ENCODE measurements at places on chromosomes 11 and 22.

GRCh38 chr11:132718711-132719671 lies 813.3 kb downstream of the OPCML start:
- DNase-seq, result no peak

GRCh38 chr22:29784451-29785361 lies 17.5 kb downstream of the UQCR10 start:
- no peak for DNase-seq

DNA sequence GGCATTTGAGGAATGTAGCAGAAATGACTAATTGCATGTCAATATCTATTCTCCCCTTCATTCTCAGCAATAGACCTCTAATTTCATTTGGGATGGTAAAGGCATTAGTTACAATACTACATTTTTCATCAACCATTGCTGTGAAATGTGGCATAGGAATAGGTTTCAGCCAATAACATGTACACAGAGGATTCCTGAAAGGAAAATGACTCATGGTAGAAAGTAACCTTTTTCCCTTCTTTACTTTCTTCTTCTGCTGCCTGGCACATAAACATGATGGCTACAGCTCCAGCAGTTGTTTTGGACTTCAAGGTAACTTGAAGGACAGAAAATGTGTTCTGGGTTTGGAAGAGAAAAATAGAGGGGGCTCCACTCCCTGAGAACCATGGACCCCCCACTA lies 231.8 kb upstream of the CTSC start:
- DNase-seq, result no peak

- DNase-seq, result no peak
These were observed 50.3 kb downstream of the CD6 start for GRCh38 chr11:61021661-61022212.

- DNase-seq, result no peak
These were observed at the start of gene PTPRJ for GRCh38 chr11:47980088-47980906. PTPRJ (plus strand) TSS chr11:47980559; CDS start chr11:47980913, 354 bp downstream.

DNA sequence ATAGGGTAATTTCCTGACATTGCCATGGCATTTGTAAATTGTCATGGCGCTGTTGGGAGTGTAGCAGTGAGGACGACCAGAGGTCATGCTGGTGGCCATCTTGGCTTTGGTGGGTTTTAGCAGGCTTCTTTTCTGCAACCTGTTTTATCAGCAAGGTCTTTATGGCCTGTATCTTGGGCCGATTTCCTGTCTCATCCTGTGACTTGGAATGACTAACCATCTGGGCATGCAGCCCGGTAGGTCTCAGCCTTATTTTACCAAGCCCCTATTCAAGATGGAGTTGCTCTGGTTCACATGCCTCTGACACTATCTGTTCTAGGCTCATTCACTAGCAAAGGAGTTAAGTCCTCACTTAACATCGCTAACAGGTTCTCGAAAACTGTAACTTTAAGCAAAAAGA lies 1374.2 kb downstream of the FAM181B start:
- no peak for DNase-seq

DNA sequence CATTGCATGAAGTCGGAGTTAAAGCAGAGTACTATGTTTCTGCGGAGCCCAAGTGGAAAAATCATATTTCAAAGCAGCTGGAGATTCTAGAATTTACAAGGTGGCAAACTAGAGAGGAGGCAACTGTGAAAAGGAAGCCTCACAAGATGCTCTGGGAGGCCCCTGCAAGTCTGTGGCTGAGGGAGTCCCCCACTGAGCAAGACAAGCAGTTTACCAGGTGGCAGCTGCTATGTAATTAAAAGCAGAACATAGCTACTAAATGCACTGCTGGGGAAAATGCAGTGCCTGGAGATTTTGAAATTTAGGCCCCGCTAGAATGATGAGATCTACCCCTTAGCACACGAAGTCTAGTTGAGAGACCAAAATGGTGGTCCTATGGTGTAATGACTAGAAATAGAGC lies 728.0 kb downstream of the OPCML start:
- no peak for DNase-seq

DNA sequence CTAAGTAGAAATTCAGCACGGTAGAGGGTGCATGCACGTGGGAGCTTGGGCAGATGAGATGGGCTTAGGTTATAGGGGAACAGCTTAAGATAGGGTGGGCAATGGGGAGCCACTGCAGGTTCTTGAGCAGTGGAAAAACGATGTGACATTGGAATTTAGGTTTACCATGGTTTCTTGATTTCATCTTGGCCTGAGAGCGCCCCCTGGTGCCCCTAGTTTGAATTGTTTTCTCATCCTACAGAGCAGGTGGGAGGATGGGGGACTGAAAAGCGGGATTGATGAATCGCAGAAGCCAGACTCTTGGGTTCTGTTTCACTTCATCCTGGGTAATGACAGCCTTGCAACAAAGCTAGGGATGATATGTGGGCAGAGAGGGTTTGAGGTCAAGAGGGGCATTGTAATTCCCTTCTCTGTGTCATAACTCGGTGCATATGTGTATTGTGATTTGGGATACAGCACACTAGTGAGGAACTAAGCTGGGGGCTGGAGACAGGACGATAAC lies 6.7 kb upstream of the MCAM start:
- DNase-seq, result no peak

- DNase-seq, result no peak
These were observed 4.7 kb upstream of the SUSD2 start for GRCh38 chr22:24176630-24177029.

DNA sequence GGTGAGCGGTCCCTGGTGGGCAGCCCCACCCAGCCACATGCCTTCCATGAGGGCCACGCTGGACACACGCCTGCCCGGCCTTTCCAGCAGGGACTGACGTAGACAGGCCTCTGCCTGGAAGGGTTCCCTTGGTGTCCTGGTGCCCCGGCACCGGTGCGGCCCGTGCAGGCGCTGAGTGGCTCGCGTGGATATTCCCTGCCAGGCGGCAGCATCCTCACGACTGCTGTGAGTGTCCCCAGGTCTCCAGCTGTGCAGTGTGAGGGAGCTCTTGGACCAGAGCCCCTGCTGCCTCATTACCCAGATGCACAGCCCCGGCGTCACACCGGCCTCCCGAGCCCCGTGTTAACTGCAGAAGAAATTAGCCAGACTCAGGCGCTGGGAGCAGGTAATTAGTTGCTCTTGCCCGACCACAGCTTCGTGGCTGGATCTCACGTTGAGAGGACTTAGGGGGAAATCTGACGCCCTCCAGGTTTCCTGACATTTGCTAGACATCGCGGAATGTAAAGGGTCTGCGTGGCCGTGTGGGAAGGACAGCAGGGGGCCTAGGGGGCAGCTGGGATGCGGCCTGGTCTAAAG lies 1196.3 kb downstream of the BRD1 start:
- no peak for DNase-seq

GRCh38 chr11:77189588-77190210 lies 61.7 kb downstream of the MYO7A start:
- DNase-seq, result no peak

GRCh38 chr22:24305260-24305692 lies 34.6 kb downstream of the SPECC1L start:
- DNase-seq, result no peak

DNA sequence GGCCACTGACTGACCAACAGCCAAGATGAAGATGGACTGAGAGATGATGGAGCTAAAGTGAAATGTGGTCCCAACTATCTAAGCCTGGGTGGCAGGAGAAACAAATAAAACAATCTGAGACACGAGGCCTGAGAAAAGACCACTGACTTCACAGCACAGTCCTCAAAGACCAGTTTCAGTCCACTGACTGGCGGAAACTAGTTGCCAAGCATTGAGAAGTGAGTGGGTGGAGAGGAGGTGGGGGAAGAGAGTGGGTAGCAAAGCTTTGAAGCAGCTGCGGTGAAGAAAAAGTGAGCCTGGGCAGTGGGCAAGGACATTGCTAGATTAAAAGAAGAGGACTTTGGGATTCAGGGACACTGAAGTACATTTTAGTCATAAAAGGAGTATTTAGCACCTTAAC lies 1.9 kb downstream of the MS4A1 start:
- DNase-seq, result no peak

DNA sequence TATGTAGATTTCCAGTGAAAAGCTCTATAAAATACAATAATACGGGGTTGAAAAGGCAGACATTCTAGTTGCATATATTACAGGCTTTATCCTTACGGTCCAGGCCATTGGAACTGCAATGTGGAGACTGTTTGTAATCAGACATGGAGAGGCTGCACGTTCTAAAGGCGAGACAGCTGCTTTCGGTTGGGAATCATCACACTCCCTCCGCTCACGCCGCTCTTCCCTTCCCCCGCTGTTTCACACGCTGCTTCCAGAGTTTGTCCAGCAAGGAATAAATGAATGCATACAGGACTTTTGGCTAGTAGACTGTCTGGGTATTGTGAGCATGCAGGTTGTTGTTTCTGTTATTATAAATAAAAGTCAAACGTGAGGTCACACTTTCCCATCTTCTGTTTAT lies 13.5 kb upstream of the EFCAB6 start:
- no peak for DNase-seq

GRCh38 chr22:26109686-26110315 lies 59.5 kb upstream of the SEZ6L start:
- no peak for DNase-seq

DNA sequence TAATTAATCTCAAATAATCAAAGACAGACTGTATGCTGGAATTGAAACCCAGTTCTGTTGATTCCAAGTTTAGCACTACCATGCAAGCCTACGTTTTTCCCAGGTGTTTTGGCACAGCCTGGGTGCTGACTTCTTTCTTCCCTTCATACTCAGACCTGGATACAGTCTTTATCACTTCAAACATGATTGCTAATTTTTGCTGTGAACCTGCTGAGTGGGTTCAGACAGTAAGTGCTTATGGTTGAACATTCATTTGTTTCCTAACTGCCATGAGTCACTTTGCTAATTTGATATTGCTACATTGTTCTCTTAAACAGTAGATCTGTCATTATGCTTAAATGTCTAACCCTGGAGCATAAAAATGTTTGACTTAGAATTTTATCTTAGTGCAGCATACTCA lies 12.2 kb downstream of the PAAF1 start:
- DNase-seq, result no peak

- no peak for DNase-seq
These were observed 75.4 kb downstream of the AASDHPPT start for GRCh38 chr11:106152824-106153223.

DNA sequence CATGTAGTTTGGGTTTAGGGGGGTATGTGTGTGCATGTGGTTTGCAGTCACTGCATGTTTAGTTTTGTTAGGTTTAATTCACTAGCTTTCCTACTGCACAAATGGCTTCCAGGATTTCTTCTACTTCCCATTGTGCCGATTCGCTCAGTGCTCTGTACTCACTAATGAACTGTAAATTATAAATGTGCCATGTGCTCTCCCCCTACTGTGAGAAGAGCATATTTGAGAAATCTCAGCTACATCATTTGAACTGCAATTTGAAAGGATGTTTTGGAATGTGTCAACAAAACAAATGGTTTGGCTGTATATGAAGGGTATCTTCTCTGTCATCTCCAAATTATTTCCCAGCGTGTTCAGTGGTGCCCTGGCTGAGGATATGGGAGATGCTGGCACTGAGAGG lies 28.1 kb downstream of the CYB5R2 start:
- DNase-seq, result no peak

GRCh38 chr22:44084044-44084772 lies 60.1 kb downstream of the PARVB start:
- DNase-seq, result no peak

GRCh38 chr11:67470337-67471002 lies 1.4 kb upstream of the TMEM134 start:
- DNase-seq, result no peak

DNA sequence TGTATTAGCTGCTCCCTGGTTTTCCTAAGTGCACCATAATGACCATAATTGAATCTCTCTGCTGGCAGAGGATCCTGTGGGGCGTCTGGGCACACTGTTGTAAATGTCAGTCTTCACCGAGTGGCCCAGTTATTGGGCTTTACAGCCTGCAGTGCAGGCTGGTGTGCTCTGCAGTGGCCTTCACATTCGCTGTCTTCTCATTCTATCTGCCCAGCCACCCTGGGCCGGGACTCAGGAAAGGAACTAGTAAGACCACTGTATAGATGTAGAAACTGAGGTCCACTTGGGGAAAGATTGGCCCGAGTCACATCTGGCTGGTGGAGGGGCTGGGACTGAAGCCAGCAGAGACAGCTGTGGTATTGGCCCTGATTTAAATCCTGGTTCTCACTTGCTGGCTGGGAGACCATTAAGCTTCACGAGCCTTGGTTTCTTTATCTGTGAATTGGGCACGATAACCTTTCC lies 49.3 kb downstream of the TSPAN18 start:
- DNase-seq, result no peak

GRCh38 chr11:45489281-45489905 lies 176.0 kb downstream of the CHST1 start:
- no peak for DNase-seq

DNA sequence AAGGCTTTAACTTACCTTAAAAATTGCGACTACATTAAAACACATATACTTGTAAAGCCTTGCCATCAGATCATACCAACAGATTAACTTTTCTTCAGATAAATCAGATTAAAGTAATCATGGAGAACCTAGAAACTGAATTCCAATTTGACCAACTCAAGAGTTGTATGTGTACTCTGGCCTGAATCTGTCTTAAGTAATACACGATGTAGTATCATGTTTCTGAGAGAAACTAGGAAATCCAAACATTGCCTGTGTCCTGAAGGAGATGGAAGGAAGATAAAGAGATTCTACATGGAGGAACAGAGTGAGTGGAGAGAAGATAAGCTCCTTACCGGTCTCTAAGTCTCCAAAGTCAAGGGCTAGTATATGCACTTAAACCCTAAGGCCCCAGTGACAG lies 162.1 kb downstream of the CADM1 start:
- no peak for DNase-seq

GRCh38 chr22:25716637-25717036 lies 25.4 kb upstream of the MYO18B start:
- no peak for DNase-seq

- DNase-seq, result no peak
These were observed 21.6 kb upstream of the KCNQ1OT1 start for GRCh38 chr11:2721210-2721916.

- DNase-seq, result no peak
These were observed 147.4 kb upstream of the ZC3H12C start for GRCh38 chr11:109945626-109946321.

DNA sequence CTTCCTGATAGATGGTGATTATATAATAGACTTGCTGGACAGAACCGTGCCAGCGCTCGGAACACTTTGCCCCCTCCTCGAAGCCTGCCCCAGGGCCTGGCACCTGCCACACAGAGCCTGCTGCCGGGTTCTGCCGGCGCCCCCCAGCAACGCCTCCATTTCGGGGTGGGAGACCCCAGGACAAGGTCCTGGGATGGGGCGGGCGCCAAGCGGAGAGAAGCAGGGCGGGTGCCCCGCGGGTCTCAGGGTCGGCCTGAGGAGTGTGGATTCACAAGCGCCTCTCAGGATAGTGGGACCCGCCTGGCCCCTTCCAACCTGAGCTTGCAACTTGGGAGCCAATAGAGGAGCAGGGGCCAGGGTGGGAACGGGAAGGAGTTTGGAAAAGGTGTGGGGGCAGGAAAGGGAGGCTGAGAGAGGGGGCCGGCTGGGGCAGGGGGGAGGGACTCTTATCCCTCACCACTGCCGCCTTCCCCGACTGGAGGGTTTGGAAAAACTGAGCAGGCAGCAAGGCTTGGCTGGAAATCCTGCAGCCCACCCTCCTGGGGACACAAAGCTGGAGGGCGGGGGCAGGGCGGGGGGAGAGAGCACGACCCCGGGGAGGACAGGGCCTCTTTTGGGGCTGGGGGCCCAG lies 3.3 kb upstream of the BCL9L start:
- DNase-seq, result no peak

GRCh38 chr11:87150936-87151335 lies 113.2 kb downstream of the TMEM135 start:
- no peak for DNase-seq

- DNase-seq, result peak; percentile 54
These were observed at the start of gene HDHD5 for GRCh38 chr22:17158568-17159503. HDHD5 (minus strand) TSS chr22:17159277; CDS start chr22:17159251, 26 bp downstream.
